ENCODE measurements at places on chromosomes 1 and 21.

- DNase-seq = no peak
These were observed 58.7 kb upstream of the RC3H1 start for GRCh38 chr1:174080819-174081218.

- DNase-seq = no peak
These were observed 95.2 kb downstream of the SPATA46 start for GRCh38 chr1:162281426-162281825.

- DNase-seq = no peak
These were observed 44.7 kb downstream of the XCL2 start for GRCh38 chr1:168498956-168499687.

GRCh38 chr21:37338671-37339551 is 27.7 kb upstream of the DYRK1A start:
- DNase-seq = peak; percentile 91

- no peak for DNase-seq
These were observed 124.2 kb downstream of the GRIK3 start for GRCh38 chr1:36909946-36910725.

- peak; percentile 84 for DNase-seq
These were observed 193.9 kb downstream of the FMN2 start for GRCh38 chr1:240285540-240285939.

DNA sequence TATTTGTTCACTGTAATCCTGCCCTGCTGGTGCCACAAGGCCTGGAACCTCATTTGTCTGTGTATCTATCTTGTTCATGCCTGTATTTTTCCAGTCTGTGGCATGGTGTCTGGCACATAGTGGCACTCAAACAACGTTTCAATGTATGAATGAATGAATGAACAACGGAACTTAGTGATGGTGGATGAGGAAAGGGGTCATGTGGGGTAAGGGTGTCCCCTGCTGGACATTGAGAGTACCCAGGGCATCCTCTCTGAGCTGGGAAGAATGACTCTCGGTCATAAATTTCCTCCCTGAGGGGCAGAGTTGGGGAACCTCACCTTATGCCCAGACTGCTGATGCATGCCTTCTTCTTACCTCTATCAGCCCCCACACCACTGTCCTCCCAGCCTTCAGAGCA is 18.9 kb upstream of the ZNF683 start:
- DNase-seq = peak; percentile 65

DNA sequence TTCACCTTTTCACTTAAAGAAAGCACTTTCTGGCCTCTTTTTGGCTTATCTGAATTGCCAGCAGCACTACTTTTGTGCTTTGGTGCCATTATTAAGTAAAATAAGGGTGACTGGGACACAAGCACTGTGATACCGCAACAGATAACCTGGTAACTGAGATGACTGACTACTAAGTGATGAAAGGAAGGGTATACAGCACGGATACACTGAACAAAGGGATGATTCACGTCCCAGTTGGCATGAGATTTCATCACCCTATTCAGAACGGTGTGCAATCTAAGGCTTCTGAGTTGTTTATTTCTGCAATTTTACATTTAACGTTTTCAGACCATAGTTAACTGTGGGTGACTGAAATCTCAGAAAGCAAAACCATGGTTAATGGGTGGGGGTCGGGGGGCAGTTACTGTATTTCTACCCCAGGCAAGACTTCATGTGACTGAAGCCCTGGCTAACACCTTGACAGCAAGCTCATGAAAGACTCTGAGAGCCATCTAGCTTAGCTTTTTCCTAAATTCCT is 102.8 kb downstream of the CLIC6 start:
- DNase-seq = peak; percentile 80

GRCh38 chr1:228937851-228938536 is 202.7 kb downstream of the RHOU start:
- DNase-seq = no peak

DNA sequence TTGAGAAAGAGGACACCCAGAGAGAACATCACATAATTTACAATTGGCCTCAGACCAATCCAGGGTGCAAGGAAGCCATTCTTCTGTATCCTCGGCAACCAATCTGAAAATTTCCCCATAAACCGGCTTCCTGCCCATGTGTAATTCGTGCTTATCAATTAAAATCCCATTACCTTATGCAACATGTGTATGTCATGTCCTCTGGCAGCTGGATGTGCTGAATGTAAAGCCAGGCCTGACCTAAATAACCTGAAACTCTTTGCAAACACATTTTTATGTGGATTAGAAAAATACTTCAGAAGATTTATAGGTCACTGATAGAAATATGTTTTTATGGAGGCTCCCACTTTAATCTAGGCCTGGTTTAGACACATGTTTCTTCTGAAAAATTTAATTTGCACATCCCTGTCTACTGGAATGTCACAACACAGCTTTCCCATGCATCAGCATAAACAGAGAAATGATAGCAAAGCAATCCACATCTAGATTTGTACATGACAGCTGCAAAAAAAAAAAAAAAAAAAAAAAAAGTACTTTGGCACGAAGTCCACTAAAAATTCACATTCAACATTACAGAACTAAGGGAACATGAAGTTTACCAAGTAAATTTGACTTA is 69.4 kb upstream of the SAMSN1 start:
- no peak for DNase-seq

GRCh38 chr1:244860914-244861610 is 3.3 kb downstream of the HNRNPU start:
- no peak for DNase-seq

DNA sequence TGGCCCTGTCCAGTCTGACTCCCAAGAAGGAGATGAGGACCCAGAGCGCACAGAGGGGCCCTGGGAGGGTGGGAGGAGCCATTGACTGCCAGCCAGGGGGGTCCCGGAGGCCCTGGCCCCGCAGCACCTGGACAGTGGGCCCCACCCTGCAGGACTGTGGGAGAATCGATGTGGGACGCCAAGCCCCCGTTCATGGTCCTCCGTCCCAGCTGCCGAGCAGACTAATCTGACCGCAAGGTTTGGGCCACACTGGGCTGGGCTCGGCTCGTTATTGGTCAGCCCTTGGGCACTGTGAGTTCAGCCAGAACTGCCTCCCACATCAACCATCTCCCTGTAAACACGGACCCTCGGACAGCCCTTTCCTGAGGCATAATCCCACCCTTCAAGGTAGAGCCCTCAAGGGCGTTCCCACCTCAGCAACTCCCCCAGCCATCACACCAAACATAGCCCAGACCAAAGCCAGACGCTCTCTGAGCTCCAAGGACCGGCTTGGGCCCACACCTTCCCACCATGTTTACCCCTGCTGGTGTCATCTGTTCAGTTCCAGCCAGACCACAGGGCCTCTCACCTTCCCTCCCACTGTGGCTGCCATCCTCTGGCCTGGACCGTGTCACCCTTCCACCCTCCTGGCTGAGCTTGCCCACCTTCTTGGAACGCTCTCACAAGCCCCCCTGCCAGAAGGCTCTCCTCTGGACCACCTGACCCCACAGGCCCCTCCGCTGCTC is 16.2 kb upstream of the POFUT2 start:
- no peak for DNase-seq

Measured in iris pigment epithelial cell (primary cell).